CD4-positive, alpha-beta T cell treated with Interferon alpha-2 for 1 hour (primary cell): ENCODE measurements at places on chromosomes 7 and 10.

- DNase-seq: no peak
Measured at GRCh38 chr7:29248713-29249382, 54.3 kb downstream of the CHN2 start.

- DNase-seq: no peak
Measured at GRCh38 chr10:104641937-104642657, 1.0 kb downstream of the SORCS3 start.

- peak; percentile 6 for DNase-seq
Measured at GRCh38 chr7:128454808-128455542, 703 bp upstream of the HILPDA start.

GRCh38 chr7:116578526-116578925 is 53.7 kb downstream of the CAV1 start:
- DNase-seq: no peak

DNA sequence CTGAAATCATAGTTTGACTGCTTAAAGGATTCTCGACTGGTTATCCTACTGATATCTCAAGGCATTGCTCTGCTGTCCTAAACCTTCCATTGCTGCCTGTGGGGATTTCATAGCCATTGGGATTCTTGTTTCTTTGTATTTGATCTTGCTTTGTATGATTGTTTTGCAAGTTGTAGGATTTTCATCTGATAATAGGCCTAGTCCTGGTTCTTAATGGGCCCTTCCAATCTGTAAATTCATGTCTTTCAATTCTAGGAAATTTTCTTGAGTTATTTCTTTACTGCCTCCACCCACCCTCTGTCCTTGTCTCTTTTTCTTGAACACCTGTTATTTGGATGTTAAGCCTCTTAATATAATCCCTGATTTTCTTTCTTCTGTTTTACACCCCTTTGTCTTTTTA is 72.2 kb downstream of the LANCL2 start:
- DNase-seq: no peak

DNA sequence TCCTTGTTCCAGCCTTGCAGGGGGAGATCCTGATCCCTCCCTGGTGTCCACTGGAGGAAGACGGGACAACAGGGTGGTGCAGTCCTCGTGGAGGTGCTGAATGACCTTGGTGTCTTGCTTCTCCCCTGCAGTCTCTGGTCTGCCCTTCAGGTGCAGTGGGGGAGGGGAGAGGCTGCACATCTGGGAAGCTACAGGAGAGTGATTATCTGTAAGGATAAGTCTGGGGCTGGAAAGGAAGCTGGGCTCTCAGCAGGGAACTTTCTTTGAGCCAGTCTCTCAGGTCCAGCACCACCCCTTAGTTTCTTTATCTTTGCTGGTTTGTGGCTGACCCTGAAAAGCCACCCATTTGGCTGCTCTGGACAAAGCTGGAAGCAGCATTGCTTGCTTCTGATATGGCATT is 275.6 kb downstream of the CCSER2 start:
- DNase-seq: no peak

DNA sequence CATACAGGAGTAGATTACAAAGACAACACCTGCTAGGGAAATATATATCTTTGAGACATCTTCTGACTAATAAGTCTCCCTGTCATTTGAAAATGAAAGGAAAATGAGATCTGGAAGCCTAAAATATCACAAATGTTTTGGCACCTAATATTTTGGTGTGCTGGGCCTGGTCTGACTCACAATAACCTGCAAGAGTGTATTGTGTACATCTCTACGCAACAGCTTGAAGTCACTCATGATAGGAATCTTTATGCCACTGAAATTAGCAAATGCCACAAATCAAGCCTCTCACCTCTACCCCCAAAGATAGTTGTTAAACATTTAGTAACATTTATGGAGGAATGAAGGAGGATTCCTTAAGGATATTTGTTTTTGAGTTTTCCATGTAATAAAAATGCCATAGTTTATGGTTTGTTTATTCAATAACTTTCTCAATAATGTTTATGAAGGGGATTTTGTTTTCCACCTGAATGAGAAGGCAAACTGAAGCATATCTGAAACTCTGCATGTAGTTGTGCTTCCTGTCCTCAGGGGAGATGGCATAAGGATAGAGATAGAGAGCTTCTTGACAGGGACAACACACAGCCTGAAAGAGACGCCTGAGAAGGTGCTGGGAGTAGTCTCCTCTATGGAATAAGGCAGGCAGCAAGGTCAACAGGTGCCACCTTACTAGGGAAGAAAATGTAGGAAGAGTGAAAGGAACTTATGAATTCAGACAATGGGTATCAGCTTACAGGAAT is 197.4 kb downstream of the AHR start:
- no peak for DNase-seq

DNA sequence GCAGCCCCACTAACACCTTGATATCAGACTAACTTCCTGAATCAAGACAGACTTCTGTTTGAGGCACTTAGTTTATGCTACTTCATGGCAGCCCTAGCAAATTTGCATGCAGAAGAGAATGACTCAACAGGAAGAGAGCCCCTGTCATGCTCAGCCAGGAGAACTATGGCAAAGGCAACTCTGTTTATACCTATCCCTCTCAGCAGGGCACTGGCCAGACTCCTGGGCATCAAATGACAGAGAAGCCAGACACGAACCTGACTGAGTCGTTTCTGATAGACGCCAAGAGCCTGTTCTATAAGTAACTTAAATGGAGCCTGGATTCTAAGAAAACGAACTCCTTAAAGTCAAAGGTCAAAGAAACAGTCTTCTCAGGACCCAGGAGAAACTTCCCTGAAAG is 50.9 kb upstream of the UNC5B start:
- no peak for DNase-seq

DNA sequence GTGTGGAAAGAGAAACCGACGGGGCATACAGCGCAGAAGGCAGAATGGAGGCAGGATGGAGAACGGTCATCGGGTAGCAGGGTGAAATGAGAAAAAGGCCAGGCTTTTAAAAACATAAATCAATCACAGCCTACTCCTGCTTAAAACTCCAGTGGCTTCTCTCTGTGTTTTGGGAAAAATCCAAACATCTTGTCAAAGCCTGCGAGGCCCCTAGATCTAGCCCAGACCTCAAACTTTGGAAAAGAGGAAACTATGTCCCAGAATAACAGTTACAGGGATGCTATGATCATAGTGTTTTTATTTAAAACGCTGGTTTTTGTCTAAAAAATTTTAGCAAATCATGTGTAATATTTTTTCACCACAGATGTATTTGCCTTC is 41.1 kb downstream of the PPP1R3C start:
- no peak for DNase-seq

GRCh38 chr10:121772884-121773283 is 154.9 kb downstream of the ATE1 start:
- no peak for DNase-seq

DNA sequence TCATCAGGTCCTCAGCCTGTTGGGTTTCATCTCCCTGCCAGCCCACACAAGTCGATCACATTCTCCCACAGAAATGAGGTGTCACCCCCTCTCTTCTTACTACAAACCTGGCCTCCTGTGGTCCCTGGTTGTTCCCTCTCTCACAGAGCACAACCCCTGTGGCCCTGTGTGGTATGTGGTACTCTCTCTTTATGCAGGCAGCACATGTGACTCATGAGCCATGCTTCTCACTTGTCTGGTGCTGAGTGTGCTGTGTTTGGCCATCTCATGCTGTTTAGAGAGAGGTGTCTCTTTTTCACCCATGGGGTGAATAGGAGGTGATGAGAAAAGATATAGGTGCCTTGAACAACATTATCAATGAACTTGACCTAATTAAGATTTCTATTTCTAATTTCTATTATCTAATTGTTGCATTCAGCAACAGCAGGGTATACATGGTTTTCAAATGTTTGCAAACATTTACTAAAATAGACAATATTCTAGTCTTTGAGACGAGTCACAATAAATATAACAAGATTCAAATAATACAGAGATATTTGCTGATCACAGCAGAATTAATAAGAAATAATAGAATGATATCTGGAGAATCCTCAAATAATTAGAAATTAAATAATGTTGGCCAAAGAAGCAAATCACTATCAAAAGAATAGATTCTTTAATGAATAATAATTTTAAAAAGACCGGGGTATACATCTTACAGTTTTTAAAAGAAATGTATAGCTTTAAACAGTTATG is 633.8 kb upstream of the IGFBP3 start:
- no peak for DNase-seq

DNA sequence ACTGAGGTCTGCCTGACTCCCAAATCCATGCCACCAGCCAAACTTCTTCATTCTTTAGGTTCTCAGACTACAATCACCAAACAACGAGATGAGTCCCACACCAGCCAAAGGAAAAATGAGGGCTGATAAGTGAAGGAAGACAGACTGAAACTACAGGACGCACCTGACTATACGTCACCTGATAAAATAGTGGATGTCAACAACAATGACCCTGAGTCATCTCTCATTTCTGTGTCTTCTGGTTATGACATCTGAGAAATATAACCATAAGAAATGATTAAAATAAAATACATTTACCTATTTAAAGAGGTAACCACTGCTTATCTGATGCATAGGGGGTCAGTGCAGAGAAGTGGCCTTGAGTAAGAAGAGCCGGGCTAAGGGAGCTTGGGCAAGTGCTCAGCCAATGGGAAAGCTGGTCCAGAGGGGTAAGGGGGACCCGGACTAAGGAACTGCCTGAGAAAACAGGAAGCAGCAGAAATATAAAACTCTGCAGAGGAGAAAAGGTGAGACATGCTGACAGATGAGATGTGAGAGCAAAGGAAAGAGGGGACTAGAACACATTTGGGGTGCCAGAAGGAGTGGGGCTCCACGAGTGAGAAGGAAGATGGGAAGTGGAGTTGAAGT is 51.8 kb downstream of the HIPK2 start:
- DNase-seq: no peak

DNA sequence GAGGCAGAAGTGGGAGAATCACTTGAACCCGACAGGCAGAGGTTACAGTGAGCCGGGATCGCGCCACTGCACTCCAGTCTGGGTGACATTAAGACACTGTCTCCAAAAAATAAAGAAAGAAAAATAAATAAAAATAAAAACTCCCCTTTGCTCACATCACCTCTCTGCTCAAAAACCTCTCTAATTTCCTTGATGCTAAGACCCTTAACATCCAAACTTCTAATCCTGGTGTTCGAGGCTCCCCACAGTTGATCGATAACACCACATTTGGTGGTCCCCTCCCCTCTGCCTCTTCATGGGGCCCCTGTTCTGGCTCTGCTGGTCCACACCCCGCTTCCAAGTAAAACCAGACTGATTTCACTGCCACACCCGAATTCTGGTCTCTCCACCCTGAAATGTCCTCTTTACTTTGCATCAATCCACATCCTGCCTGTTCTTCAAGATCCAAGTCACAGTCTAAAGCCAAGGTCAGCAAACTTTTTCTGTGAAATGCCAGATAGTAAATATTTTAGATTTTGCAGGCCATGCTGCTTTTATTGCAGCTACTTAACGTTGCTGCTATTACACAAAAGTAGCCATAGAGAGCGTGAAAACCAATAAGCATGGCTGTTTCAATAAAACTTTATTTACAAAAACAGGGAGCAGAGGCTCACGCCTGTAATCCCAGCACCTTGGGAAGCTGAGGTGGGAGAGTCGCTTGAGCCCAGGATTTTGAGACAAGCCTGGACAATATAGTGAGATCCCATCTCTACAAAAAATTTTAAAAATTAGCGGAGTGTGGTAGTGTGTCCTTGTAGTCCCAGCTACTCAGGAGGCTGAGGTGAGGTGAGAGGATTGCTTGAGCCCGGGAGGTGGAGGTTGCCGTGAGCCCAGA is 11.8 kb downstream of the MOSPD3 start:
- DNase-seq: no peak

DNA sequence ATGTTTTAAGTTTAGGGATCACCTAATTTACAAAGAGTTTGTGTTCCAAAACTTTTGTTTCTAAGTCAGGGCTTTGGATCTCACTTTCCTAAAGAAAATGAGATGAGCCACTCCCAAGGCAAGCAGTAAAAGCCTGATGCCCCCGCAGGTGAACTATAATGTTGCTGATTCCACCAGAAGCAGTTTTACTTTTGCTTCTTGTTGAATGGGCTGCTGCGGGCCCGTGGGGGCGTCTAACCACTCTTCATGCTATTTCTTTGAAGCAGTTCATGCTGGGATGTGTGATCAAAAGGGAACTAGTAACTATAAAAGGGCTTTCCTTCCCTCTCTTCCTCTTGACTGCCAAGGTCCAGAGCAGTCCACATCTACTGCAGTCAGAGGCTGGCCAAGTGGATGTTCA is 118.7 kb upstream of the NEBL start:
- no peak for DNase-seq

DNA sequence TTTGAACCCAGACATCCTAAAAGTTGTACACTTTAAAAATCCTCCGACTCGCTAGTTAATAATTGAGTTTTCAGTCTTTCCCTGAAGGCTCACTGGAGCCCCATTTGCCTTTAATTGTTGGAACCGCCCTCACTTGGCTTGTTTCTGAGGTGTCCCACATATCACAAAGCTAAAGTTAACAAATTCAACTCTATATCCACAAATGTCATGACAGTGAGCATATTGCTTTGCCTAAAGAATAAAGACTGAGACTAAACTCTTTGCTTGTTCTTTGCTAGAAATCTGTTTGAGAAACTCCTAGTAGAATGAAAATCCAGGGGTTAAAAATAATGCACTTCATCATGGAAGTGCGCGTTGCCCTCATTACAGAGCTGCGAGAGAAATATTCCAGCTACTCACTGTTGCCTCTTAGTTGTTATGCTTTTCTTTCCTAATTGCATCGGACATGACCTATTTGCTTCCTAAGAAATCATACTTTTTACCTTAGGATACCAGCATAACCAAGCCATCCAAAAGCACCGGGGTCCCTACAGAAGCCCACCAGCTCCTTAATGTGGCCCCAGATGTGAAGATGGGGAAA is 752 bp downstream of the THSD7A start:
- no peak for DNase-seq

DNA sequence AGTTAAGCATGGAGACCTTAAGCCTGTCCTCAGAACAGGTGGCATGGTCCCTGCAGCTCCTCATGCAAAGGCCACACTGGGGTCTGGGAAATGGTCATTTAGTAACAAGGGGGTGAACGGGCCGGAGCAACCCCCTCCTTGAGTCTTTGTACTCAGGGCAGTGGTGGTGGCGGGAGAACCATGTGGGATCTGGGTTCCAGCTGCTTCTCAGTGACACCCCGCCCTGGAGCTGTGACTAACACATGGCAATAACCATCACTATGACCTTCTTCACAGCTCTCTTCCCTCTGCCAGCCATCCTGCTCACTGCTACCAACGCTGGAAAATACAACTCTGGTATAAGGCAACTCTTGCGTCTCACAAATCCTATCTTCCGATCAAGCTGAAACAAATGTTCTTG is 203.4 kb upstream of the FRMD4A start:
- DNase-seq: no peak

DNA sequence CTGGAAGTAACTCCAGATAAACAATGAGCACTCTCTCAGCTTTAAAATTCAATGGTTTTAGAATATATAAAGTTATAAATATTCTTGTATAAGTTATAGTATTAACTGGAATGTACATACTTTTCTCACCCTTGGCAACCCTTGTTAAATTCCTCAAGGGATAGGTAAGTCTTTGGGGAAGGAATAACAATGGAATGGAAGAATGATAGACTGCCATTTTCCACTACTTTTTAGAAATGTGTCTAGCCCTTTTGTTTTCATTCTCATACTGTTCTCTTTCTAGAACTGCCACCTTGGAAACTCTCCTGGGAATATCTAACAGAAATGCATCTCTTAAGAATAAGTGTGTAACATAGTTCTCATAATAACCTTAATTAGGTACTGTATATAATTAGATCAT is 8.3 kb downstream of the KIF5B start:
- no peak for DNase-seq

GRCh38 chr7:139341776-139342226 is 664 bp downstream of the FMC1 start:
- no peak for DNase-seq

- no peak for DNase-seq
Measured at GRCh38 chr7:133355325-133355708, 102.4 kb downstream of the EXOC4 start.

- no peak for DNase-seq
Measured at GRCh38 chr10:102132193-102132562, 662 bp upstream of the PPRC1 start.
